ENCODE measurements at places on chromosomes 3 and 15. TPM values are rescaled to one million over a fixed set of nuclear protein-coding genes. Genes with fewer than 3 reads are reported as not detected.

PATL2 gene
- total RNA-seq, result 1.2 TPM

KLF15 gene
- 1.9 TPM for total RNA-seq

GOLGA6L10 gene
- total RNA-seq, result 1.8 TPM

CISH gene
- 19.6 TPM for total RNA-seq

SYNPR gene
- 0.17 TPM for total RNA-seq

GRCh38 chr3:122097141-122097540, 42.0 kb downstream of the CD86 start:
- no peak for DNase-seq

DNA sequence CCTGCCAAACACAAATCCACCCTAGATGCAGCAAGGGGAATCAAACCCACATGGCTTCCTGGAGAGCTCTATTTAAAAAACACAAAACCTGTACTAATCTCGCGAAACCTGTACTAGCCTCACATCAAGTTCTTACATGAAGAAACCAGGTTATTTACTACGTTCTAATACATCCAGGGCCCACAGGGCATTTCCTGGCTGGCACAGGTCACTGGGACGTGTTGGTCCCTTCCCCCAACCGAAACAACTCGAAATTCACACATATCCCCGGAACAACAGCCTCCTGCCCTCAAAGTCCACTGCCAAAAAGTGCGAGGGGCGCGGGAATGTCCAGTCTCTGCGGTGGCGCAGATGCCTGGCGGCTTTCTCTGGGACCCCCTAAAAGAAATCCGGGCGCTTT, 955 bp downstream of the CDCP1 start:
- no peak for DNase-seq

DNA sequence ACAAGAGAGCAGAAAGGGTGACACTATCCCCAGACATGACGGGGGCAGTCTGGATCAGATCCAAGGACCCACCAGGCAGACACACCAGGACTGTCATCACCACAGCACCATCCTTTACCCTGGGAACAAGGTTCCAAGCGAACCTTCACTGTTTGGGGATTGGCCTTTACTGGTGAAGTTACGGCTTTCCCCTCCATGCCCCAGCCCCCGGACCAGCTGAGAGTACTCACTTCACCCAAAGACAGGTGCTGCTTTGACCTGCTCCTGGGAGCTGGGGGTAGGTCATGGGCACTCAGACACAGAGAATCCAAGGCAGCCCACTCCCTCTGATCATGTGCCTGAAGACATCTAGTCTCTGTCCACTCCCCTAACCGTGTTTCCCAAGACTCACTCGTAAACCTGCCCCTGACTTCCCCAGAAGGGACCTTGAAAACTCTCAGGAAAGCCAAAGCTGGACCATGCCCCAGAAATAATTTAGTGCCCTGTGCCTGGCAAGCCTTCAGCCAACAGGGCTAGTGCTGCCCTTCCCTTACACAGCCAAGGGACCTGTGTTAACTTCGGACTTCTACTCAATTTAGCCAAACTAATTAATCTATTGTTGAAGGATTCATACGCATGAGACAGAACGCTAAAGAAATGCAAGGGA, 2.8 kb downstream of the RRP9 start:
- no peak for DNase-seq

DNA sequence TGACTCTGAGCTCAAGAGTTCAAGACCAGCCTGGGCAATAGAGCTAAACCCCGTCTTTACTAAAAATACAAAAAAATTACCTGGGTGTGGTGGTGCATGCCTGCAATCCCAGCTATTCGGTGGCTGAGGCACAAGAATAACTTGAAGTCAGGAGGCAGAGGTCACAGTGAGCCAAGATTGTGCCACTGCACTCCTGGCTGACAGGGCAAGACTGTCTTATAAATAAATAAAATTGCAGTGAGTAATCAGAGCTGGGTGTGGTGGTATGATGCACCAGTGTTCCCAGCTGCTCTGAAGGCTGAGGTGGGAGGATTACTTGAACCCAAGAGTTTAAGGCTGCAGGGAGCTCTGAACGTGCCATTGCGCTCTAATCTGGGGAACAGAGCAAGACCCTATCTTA, 55.9 kb upstream of the GCNT3 start:
- DNase-seq, result peak; percentile 70

- no peak for DNase-seq
Observed at GRCh38 chr3:55951388-55951787, 464.3 kb upstream of the WNT5A start.

- DNase-seq, result no peak
Observed at GRCh38 chr3:60652829-60653228, 598.4 kb downstream of the FHIT start.

DNA sequence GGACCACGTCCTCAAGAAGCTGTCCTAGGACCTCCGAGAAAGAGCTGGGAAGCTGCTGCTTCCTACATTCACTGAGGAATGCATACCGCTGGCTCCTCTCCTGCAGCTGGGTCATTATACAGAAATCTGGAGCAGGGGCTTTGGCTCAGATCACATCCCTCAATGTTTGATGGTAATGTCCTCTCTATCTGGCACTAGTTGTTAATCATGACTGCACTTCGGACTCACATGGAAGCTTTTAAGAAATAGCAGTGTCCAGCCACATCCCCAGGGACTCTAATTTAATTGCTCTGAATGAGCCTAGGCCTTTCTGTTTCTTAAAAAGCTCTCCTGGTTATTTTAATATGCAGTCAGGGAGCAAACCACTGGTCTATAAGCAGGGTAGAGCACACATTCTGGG, 25.7 kb upstream of the MYRIP start:
- no peak for DNase-seq

DNA sequence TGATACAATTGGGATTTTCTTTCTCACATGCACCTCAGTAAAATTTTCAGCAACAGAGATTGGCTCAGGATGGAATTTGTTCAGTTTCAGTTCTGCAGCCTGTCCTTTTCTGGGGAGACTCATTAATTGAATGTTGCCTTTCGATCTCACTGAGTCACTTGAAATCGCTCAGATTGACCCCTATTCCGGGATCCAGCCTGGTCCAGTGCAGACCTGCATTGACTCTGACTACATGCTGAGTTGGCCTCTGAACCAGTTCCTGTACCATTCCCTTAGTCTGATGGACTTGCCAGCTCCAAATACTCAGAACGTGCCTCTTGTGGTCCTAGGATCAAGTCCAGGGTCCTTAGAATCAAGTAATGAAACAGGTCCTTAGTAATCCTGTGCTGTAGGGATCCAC, 9.4 kb downstream of the IGF1R start:
- no peak for DNase-seq

Measured in colonic mucosa (tissue), 4 donors.